Activated naive CD8-positive, alpha-beta T cell treated with anti-CD3 and anti-CD28 coated beads, Interleukin-2, amount 10 ng/mL, durations not matched to agents 7 days and 5 days (primary cell): ENCODE measurements at places on chromosomes 7 and 10. TPM values are rescaled to one million over a fixed set of nuclear protein-coding genes. Genes with fewer than 3 reads are reported as not detected.

The PDK4 gene
- total RNA-seq, result 1.2 TPM

The ELFN1 gene
- not detected for total RNA-seq

The PON1 gene
- not detected for total RNA-seq

The CASP2 gene
- total RNA-seq, result 98.8 TPM

The CRTAC1 gene
- not detected for total RNA-seq

The DNMBP gene
- 6.0 TPM for total RNA-seq

The PLAU gene
- total RNA-seq, result 0.61 TPM

The AASS gene
- total RNA-seq, result 2.2 TPM

The MMD2 gene
- total RNA-seq, result not detected

The HMX3 gene
- not detected for total RNA-seq
